ENCODE measurements at places on chromosomes 3 and 15.

DNA sequence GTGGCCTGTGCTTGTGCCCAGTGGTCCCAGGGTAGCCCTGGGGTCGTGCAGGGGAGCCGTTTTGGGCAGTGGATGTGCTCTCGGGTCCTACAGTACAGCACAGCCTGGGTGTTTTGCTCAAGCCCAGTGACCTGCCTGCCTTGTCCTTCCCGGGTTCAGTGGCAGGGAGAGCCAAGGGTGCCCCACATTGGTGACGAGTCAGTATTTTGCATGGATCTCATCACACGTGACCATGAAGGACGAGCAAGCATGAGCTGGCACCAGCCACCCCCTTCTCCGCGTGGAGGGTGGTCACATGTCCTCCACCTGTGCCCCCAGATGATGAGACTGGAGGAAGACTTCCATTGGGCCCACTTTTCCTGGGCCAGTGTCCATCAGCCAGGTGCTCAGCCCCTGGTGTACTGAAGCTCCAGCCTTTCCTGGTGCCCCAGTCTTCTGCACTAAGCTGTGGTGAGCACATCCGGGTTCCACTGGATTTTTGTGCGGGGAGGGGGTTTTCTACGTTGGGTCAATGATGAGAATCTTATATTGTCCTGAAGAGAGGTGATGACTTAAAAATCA, 197.5 kb downstream of the UBE3A start:
- DNase-seq, result no peak

GRCh38 chr3:100873611-100874010, 119.6 kb downstream of the ABI3BP start:
- no peak for DNase-seq

- DNase-seq, result no peak
Measured at GRCh38 chr15:70269311-70269911, 171.7 kb upstream of the TLE3 start.

GRCh38 chr15:51837792-51838251, 8.4 kb downstream of the TMOD3 start:
- no peak for DNase-seq

GRCh38 chr15:93819826-93820225, 411.5 kb upstream of the MCTP2 start:
- DNase-seq, result no peak

DNA sequence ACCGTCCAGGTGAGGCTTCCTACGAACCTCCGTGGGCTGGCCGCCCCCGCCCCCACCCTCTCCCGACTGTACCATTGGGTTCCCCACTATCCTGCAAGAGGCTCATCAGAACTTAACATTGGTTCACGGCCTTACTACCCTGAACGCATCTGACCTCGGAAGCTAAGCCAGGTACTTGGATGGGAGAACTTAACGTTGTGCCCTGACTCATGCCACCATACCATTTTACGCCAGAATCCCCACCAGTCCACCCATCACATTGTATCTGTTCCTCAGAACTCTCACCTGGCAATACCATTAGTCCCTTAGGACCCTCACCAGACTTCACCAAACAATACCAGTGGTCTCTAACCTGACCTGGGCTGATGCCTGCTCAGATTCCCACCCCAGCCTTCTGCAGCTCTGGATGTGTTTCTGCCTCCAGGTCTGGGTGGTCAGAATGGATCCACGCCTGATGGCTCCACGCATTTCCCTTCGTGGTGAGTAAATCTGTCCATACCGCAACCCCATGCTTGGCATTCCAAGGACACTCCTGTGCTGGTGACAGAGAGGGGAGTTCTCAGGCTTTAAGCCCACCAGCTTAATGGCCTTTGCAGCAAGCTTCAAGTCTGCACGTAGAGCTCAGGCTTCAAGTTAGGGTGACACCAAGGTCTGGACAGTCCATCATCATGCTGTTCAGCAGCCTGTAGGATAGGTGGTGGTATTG, 562 bp downstream of the TCTA start:
- no peak for DNase-seq

DNA sequence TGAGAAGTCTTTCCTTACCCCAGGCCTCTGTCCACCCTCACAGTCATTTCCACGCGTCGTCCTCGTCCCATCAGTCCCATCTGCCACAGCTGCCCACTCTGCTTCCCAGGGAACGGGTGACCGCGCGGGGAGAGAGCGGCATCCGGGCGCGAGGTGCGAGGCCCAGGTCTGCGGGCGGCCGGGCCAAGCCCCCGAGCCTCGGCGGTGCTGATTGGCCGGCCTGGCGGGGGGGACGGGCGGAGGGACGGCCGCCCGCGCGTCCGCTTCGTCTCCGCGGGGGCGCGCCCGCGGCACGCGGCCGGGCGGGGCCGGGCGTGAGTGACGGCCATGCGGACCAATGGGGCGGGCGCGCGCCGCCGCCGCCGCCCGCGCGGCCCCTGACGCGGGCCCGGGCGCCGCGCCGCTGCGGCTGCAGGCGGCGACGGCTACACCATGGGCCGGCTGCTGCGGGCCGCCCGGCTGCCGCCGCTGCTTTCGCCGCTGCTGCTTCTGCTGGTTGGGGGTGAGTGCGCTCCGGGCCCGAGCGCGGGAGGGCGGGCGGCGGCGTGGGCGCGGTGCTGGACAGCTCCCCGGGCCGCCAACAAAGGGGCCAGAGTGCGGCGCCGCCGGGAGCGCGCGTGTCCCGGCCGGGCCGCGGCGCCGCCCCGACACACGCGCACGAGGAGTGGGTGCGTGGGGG, at the start of gene PODXL2:
Gene PODXL2 (plus strand): TSS at position 398 of the 679 bp plus-strand sequence. CDS start 35 bp downstream, at position 433.
- DNase-seq, result no peak

GRCh38 chr3:189119950-189120349, 51.8 kb upstream of the TPRG1 start:
- DNase-seq, result no peak

- no peak for DNase-seq
Measured at GRCh38 chr15:58077427-58077826, 11.9 kb upstream of the ALDH1A2 start.

DNA sequence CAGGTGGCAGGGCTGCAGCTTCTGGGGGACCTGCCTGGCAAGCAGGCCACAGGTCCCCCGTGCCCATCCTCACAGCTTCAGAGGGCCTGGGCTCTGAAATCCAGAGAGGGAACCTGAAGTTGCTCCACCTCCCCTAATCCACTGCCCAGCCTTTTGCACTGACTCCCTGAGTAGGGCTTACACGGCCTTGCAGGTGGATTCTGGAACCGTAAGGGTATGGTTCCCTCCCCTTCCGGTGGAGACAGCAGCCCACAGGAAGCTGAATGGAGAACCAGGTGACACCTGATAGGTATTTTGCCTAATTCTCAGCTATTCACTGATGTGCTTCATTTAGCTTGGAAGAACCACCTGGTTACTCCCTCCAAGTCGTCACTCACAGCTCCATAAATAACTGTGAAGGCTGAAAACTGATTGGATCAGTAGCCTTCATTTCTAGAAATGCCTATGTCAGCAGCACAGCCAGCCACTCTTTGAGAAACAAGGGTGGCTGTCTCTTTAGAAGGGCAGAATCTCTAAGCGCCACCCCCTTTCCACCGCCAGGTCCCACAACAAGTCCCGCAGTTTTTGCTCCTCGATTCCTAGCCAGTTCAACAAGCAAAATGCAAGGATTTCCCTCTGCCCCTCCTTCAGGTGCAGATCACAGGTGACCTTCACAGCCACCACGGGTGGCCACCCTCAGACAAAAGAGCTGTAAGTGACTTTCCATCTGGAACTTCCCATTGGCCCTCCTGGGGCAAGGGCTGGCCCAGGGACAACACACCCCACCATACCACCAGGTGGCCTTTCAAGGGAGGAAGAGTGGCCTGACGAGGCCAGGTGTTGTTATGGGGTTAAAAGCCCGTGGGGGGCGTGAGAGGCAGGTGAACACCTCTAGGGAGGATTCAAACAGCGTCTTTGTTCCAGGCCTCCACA, 112.9 kb downstream of the SEC22A start:
- DNase-seq, result no peak

GRCh38 chr3:143084856-143085731, 34.5 kb upstream of the CHST2 start:
- DNase-seq, result no peak

DNA sequence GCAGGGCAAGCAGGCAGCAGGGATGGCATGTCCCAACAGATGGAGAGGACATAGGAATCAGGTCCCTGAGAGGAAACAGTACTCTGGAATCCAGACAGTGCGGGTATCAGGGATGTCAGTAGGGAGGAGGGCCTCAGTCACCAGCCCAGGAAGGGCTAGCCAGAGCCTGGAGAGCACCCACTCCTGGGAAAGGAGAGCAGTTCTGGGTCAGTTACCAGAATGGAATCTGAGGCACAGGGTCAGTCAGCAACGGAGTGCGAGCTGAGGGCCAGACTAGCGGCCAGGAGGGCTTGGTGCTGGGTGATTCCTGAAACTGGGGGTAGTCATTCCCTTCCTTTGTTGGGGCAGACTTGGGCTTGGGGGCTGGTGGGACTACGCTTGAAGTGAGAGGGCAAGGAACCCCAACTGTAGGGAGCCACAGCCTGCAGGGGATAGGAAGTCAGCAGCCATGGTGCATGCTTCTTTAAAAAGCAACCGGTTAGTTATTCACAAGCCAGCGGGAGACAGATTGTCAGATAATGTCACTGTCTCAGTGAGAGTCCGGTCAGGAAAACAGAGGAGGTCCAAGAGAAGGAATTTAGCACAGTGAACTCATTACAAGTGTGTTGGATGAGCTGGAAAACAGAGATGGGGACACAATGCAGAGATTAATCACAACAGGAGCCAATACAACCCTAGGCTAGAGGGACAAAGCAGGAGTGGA, 27.9 kb downstream of the PLA1A start:
- no peak for DNase-seq

DNA sequence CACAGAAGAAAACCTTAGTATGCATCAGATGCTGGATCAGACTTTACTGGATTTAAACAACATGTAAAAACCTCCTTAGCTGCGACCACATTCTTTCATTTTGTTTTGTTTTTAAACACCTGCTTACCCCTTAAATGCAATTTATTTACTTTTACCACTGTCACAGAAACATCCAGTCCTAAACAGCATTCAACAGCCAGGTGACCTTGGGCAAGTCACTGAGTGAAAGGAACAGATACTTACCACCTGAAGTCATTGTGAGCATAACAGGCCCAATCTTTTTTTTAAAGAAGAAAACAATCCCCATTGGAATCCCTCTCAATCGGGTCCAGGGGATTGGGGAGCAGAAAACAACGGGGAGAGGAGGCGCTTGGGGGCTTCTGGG, 390 bp downstream of the STARD5 start:
- DNase-seq, result no peak

DNA sequence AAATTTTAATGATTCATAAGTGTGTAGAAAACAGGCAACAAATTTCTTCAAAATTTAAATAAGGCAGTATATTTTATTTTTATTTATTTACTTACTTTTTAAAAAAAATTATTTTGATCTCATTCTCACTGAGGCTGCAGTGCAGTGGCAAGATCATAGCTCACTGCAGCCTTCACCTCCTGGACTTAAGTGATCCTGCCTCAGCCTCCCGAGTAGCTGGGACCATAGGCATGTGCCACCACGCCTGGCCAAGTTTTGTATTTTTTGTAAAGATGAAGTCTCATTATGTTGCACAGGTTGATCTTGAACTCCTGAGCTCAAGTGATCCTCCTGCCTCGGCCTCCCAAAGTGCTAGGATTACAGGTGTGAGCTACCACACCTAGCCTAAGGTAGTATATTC, 61.2 kb upstream of the XRN1 start:
- no peak for DNase-seq

DNA sequence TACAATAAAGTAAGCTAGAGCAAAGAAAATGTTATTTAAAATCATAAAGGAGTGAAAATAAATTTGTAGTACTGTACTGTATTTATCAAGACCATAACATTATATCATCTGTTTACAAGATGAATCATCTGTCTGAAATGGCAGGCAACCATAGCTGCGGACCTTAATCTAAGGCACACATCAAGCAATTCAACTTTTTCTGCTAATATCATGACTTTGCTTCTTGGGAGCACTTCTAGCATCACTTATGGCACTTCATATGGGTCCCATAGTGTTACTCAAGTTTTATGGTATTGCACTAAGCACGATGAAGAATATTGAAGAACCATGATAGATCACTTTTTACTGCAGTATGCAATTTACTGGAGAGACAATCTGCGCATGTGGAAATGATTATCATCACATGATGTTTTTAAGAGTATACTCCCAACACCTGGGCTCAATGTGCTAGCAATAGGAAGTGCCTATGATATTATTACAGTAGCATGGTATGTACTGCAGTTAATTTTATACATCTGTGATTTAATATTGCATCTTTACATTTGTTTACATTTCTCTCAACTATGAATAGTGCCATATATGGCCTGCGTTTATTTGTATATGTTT, 137.7 kb upstream of the NECTIN3 start:
- no peak for DNase-seq

GRCh38 chr15:83092309-83092976, 15.0 kb upstream of the TM6SF1 start:
- DNase-seq, result peak; percentile 25

- DNase-seq, result no peak
Measured at GRCh38 chr15:77528968-77529319, 103.8 kb downstream of the LINGO1 start.

- DNase-seq, result no peak
Measured at GRCh38 chr3:169759256-169759655, 5.6 kb downstream of the TERC start.

DNA sequence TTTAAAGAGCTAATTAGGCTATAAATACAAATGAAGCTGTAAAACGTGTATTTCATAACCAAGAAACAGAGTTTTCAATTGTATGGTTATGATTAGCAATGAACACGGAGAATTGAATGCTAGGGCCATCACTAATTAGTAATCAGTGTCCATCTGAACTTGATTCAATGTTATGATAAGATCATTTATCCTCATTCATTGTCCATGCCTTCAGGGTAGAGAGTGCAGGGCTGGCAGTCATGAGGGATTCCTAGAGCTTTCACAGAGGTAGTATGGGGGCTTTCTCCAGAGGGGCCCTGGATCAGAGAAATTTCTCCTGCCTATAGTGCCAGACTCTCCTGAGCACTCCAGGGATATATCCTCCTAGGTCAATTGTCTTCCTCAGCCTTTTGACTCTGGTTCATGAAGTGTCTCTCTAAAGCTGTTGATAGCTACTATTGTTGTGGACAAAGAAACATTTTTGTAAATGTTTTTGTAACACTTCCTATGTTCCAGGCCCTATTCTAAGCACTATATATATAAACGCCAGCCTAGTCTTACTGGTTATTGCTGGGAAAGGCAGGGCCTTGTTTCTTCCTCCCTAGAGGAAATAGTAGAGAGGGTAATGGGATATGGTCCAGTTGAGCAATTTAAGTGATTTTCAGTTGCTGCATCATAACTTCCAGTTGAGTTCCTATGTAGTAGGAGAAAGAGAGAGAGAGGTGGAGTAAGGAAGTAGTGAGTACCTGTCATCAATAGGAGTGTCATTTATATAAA, 249.0 kb downstream of the NFKBIZ start:
- no peak for DNase-seq

- DNase-seq, result no peak
Measured at GRCh38 chr15:50148362-50148963, 29.4 kb upstream of the ATP8B4 start.

GRCh38 chr15:57647071-57647790, 55.5 kb downstream of the MYZAP start:
- DNase-seq, result no peak

GRCh38 chr3:151976211-151977050, 103.0 kb downstream of the SUCNR1 start:
- no peak for DNase-seq
